Activated CD4-positive, CD25-positive, alpha-beta regulatory T cell treated with anti-CD3 and anti-CD28 coated beads, Interleukin-2, amount 50 U/mL, for 16 hours (primary cell): ENCODE measurements at places on chromosomes 16 and 17.

DNA sequence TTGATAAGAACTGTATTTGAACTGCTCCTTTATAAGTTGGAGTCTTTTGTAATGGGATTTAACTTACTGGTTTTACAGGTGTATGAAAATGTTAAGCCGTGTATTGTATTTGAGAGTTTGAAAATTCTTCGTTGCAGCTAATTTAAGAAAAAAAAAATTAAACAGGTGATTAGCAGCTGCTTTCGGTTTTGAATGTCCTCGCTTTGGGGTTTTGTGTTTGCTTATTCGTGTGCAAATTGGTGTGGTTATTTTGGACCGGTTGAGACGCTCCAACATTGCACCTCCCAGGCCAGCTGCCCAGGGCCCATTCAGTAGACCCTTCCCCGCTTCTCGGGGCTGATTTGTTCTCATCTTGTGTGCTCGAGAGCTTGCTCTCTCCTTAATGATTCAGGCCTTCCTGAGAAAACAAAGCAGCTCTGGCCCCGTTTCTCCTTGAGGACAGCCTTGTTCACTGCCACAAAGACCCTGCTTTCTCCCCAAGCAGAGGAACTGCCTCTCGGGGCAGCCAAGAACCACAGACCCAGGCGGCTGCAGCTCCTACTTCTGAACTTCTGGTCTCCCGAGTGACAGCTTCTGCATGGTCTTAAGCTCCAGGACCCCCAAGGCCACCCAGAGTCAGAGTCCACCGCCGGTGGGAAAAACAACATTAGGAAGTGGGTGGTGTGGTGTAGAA lies 100.5 kb downstream of the MSI2 start:
- no peak for DNase-seq

DNA sequence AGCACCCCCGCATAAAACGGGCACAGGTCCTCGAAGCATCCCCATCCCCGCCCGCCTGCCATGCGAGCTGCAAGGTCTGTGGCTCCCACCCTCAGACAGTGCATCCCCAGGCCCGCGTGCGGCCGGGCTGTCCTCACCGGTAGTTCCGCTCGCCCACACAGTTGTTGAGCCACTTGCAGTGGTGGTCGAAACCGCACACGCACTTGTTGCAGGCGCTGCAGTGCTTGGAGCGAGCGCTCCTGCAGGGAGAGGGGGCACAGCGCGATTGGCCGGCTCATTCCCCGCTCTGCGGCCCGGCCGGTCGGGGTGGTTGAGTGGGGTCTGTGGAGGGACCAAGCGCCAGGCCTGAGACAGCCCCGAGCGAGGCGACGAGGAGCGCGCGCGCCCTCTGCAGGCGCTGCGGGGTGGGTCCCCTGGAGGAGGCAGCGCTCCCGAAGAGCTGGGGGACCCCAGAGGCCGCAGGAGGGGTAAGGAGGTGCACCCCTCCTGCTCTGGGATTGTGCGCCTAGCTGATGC lies 6.0 kb upstream of the TPPP3 start:
- no peak for DNase-seq

DNA sequence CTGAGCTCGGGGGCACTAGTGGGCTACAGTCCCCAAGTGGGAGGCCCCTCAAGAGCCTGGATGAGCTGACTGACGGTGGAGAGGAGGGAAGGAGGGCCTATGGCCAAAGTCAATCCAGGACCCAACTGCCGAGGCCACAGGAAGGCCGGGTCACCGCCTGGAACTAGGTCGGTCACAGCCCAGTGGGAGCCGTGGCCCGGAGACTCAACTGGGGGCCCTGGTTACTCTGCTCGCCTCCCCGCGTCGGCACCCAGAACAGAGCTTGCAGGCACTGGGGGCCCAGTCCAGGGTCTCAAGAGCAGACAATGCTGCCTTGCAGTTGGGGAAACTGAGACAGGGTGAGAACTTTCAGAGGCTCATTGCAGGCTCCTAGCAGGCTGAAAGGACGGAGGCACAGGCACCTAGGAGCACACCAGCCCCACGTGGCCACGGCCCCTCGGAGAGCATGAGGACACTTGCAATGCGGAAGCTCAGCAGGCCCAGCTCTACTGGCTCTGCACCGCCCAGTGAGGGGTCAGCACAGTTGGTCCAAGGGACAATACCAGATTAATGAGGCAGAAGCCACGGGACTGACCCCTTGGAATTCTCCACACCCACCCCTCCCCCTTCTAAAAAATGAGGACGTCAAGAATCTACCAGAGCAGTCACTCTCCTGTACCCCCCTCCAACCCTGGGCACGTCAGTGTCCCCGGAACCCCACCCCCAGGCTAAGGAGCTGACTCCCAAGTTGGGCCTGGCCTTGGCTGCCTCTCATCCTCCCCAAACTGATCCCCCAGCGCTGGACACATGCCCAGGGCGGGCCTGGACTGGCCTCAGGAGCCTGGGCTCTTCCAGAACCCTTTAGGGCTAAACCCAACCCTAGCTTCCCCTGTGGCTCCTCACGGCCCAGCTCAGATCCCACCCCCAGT lies 2.2 kb downstream of the HS3ST6 start:
- DNase-seq: no peak

DNA sequence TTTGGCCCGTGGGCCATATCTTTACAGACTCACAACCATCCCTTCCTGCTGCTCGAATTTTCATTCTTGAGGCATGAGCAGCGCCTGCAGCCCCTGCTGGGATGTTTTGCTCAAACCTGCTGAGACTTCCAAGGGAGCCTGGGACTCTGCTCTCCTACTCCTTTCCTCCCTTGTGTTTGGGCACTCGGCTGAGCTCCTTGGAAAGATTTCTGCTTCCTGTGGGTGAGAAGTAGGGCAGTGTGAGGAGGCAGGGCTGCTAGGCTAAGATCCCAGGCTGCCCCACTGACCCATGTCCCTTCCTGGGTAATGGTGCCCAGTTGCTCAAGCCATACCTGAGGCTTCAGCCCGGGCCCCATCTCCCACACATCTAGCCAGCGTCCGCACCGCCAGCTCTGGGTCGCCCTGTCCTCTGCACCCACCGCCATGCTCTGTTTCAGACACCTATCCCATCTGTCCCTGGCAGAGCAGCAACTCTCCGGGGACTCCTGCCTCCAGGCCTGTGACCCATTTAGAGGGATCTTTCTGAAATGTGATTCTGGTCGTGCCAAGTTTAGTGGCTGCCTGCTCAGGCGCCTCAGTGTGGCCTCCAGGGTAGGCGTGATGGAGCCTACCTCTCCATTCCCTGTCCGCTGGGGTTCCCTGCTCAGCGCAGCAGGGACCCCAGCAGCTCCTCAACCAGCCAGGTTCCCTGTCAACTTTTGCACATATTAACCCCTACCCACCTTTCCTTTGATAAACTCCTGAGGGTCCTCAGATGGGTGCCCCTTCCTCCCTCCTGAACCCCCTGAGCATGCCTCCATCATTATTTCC lies 190.1 kb downstream of the CCDC182 start:
- no peak for DNase-seq

GRCh38 chr17:34781571-34782108 lies 179.6 kb downstream of the CCT6B start:
- no peak for DNase-seq

DNA sequence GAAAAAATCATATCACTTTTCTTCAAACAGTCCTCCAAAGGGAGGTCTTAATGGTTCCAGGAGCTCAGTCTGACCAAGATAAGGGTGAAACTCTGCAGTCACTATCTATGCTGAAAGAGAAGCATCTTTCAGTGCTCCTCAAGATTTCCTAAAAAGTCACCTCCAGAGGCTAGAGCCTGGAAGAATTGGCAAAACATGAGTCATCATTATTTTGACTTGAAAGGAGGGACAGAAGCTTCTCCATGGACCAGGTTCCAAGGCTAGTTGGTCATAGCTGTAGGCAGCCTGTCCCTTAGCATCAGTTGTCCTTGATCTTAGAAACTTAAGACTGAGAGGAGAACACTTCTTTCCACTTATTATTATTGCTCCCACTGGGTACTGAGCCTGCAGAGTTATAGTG lies 219.0 kb upstream of the ASIC2 start:
- no peak for DNase-seq

DNA sequence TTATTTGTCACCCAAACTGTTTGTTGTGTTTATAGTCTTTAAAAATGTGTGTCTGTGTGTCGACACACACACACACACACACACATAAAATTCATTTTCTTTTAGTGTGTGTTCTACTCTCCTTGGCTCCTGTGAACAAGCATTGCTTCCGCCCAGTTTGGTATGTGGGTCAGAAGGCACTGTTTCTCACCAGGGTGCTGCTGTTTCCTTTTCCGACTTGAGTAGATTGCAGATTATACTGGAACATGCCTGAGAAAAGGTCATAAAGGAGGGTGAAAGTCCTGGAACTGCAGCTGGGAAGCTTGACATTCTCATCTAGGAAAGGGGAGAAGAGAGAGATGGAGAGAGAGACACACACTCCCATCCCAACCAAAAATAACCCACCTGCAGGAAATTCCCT lies 330.3 kb downstream of the BCAS3 start:
- no peak for DNase-seq

DNA sequence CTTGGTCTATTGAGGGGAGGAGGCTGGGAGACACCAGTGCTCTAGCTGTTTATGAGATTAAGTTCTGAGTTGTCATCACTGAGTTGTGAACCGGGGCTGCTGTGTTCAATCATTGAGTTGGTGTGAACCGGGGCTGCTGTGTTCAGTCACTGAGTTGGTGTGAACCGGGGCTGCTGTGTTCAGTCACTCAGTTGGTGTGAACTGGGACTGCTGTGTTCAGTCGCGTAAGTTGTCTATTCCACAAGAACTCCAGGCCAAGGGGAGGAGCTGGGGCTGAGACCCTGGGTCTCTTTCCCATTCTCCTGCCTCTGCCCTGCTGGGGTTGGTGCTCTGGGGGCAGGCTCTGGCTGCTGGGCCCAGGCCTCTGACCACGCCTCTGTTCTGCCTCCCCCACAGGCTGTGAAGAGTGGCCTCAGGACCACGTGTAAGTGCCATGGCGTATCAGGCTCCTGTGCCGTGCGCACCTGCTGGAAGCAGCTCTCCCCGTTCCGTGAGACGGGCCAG lies 24.5 kb downstream of the WNT9B start:
- DNase-seq: no peak

DNA sequence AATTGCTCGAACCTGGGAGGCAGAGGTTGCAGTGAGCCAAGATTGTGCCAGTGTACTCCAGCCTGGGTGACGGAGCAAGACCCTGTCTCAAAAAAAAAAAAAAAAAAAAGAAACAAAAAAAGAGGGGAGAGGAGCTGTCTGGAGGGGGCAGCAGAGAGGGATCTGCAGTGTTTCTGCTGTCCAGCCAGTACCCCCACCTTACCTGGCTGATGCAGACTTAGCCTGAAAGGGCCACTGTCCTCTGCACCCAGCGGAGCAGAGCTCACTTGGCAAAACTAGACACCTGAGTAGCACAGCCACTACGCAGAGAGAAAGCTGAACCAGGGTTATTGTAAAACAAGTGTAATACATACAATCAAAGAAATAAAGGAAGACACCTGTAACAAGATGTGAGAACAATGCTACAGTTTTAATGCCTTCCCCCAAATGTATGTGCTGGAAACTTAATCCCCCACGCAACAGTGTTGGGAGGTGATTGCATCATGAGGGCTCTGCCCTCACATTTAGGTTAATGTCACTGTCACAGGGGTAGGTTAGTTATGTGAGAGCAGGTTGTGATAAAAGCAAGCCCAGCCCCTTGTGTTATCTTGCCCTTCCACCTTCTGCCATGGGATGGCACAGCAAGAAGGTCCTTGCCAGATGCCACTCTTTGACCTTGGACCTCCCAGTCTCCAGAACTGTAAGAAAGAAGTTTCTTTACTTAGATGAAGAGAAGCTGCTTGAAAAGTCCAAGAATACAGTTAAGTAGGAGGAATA lies 211.2 kb downstream of the RPTOR start:
- DNase-seq: no peak

DNA sequence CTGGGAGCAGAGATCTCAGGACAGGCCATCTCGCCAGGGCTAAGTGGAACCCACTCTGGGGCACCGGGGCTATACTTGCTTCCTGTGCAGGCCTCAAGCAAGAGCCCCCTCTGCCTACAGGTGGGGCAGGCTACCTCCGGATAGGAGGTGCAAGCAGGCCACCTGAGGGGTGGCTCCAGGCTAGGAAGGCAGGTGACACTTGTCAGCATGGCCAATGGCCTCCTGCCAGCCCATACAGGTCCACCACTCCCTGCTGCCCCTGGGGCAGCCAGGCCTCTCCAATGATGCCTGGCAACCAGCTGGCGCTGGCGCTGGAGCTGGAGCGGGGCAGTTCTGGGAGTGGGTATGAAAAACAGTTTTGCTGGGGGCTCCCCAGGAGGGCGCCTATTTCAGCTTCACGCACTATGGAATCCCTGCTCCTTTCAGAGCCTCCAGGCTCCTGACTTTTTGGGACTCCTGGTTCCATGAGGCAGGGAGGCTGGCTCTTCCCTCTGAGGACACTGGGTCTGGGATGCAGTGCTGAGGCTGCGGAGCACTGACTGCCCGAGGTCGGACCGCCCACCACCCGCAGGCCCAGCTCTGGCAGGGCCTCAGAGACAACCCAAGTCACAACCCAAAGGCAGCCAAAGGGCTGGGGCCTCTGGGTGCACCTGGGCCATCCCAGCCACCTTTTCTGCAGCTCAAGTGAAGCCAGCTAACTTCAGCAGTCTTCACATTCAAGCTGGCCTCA lies 8.4 kb upstream of the SREBF1 start:
- no peak for DNase-seq

GRCh38 chr17:82553210-82553930 lies 33.8 kb downstream of the FOXK2 start:
- DNase-seq: no peak

DNA sequence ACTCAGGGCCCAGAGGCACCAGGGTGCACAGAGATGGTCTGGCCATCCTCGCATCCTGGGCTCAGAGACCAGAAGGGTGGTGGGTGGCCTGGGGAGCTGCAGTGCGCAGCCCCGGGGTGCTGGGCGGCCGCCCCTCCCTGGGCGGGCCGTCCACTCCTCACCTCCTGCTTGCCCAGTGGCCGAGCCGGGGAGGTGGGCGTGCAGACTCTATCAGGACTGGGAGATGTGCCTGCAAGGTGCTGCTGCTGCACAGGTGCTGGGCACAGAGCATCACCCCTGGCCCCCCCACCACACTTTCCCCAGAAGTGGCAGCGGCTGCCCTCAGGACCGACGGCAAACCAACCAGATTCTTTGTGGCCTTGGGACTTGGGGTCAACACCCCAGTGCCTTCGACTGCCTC lies at the start of gene SCN4A:
Gene SCN4A (minus strand): TSS at position 123 of the 400 bp plus-strand sequence. CDS start 77 bp downstream, at position 46.
- no peak for DNase-seq

- no peak for DNase-seq
Observed at GRCh38 chr17:13568582-13569397, 32.9 kb downstream of the HS3ST3A1 start.

- no peak for DNase-seq
Observed at GRCh38 chr16:35570946-35571345, 2111.5 kb downstream of the TP53TG3F start.

- DNase-seq: no peak
Observed at GRCh38 chr16:10943064-10943353, 741 bp upstream of the DEXI start.

GRCh38 chr17:12622726-12623125 lies 43.0 kb upstream of the MYOCD start:
- no peak for DNase-seq
